ENCODE measurements at places on chromosomes 2 and 18.

GRCh38 chr2:48328159-48328809 lies 201.7 kb upstream of the STON1 start:
- no peak for DNase-seq

GRCh38 chr18:2060086-2060485 lies 511.2 kb downstream of the METTL4 start:
- DNase-seq: no peak

GRCh38 chr18:54209471-54210180 lies 14.8 kb downstream of the MBD2 start:
- DNase-seq: no peak

GRCh38 chr2:121303531-121304263 lies 18.7 kb upstream of the TFCP2L1 start:
- no peak for DNase-seq

- DNase-seq: no peak
These were observed 364.3 kb upstream of the SPHKAP start for GRCh38 chr2:228545748-228546145.

DNA sequence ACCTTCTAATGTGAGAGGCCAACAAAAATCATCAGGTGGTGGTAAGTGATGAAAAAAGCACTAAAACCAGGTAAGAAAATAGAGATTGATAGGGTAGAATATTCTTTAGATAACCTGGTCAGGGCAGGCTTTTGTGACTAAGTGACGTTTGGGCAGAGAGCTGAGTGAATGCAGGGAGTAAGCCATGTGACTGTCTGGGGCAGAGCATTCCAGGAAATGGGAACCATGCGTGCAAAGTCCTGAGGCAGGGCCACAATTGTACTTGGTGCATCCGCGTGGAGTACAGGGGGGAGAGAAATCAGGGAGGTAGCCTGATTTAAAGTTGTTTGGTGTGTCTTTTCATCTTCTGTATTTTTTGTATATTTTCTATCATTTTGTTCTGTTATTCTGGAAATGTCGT lies 102.5 kb downstream of the LYPD6B start:
- DNase-seq: no peak

GRCh38 chr2:40433736-40434135 lies 18.2 kb downstream of the SLC8A1 start:
- no peak for DNase-seq

GRCh38 chr2:55099878-55100820 lies 49.9 kb upstream of the RTN4 start:
- DNase-seq: no peak

DNA sequence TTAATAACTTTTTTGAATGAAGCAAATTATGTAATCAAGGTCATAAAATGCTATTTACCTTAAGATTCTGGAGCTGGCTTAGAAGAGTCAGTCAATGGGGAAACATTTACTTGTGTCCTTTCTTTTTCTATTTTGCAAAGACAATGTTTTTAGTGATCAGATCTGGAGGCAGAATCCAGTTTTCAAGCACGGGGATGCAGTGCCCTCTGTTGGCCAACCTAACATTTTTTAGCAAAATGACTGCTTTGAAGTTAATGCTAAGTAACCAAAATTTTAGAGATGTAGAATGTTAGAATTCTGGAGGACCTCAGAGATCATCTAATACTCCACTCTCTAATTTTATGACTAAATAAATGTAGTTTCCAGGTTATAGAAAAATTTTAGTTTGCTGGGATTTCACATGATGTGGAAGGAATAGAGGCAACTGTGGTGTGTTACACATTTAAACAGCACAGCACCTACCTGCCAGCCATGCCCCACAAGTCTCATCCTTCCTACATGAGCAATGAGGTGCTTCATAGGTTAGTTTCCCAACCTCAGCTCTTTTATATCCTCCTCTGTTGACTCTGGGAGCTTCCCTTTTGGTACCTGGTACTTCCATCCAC lies 23.6 kb upstream of the SLC9A4 start:
- DNase-seq: peak; percentile 22

DNA sequence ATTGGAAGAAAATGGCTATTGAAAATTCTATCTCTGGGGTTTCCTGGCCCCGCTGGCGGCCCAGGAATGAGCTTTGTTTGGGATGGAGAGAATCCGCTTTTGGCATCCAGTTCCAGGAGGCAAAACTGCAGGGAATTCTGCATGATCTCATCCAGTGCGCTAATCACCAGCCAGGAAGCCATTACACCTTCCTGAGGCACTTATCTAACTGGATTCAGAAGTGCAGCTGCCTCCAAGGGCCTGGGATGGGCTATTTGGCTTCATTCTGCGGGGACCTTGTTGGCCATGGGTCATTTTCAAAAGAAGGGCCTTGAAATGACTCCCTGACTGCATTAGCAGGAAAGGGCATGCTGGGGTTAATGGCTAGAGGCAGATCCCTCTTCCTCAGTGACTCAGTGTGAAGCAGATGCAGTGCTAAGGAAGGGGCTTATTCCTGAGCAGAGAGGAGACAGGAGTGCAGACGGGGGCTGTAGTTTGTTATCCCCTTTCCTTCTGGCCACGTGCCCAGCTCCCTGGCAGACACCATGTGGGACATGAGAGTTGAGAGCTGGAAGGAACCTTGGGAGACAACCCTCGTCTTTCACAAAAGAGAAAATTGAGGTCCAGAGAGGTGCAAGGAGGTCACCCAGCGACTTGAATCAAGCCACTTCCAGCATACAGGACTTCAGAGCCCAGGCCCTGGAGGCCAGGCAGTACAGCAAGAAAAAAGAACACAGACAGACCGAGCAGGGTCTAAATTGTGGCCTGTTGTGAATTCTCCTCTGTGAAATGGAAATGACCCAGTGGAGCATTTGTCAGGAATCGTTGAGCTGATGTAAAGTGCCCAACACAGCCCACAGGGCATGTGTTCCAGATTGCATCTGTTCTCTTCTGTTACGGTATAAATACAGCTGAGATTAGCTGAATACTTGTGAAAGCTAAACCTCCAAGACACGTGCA lies 161.8 kb downstream of the PRKCE start:
- peak; percentile 56 for DNase-seq

GRCh38 chr2:173750353-173750801 lies 214.8 kb downstream of the SP3 start:
- DNase-seq: no peak

DNA sequence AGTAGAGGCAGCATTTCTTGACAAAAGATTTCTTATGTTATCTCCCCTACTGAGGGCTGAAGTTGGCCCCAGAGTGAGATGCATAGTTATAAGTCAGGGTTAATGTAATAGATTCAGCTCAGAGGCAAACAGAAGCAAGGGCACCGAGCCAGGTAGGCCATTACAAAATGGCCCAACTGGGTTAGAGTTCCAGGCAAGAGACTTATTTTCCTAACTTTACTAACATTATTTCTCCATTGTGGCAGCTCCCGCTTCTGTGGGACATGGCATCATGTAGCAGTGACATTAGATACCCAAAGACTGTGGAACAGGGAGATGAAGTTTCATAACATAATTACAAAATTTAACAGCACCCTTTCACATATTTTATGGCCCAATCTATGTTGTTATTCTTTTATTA lies 27.1 kb downstream of the TSPYL6 start:
- DNase-seq: no peak

DNA sequence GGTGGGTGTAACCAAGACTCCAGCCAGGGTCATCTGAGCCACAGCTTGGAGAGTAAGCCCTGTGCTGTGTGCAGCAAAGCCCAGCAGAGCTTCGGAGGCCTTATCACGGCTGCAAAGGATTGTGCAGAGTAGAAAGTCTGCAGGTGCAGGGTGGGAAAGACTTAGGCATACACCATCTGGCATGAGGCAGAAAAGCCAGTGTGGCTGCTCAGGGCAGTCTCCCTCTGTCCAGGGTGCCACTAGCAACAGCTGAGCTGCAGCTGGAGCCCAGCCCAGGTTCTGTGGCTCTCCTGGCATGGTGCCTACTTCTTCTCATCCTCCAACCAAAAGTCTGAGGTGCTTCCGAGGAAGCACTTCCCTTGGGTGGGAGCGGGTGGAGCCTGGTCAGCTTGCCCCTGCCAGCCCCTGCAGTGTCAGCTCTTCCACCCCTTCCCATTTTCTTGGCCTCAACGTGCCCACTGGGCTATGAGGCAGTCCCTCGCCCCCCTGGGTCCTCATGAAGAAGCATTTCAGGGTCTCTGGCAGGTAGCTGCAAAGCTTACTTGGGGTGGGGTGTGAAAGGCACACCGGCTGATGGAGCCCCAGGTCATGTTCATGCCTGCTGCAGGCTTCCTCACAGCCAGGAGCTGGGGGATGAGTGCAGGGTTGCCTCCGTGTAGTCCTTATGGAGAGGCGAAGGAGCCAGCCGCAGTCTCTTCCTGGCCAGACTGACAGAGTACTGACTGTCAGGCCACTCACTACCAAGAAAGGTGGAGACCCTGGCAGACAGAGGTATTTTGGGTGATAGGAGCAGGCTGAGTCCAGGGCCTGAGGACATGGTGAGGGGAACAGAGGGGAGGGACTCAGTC lies 4.8 kb downstream of the AMER3 start:
- DNase-seq: no peak

All from NCI-H2227 treated with DMSO at 0.1 percent for 48 hours (cell line).